Skeletal muscle cell (primary cell): ENCODE measurements at places on chromosomes 1 and 21.

DNA sequence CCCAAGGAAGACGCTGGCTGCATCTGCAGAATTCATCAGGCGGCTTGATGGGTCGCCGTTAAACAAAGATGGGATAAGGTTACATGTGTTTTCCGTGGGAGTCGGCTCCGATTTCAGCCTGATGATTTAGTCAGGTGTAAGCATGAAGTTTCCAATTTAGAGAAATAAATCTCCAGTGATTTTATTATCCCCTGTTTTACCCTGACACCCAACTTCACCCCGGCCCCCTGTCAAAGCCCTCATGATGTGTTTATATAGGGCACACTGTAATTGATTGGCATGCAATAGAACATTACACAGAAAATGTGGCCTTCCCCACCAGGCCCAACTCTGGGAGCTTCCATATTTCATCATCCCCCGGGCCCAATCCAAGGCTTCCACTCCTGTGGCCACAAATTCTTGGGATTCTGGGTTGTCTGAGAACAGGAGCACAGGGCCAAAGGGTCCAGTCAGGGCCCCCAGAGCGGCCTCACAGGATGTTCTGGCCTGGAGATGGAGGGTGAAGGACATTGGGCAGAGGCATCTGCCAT is 72.5 kb downstream of the FOXD2 start:
- no peak for DNase-seq

DNA sequence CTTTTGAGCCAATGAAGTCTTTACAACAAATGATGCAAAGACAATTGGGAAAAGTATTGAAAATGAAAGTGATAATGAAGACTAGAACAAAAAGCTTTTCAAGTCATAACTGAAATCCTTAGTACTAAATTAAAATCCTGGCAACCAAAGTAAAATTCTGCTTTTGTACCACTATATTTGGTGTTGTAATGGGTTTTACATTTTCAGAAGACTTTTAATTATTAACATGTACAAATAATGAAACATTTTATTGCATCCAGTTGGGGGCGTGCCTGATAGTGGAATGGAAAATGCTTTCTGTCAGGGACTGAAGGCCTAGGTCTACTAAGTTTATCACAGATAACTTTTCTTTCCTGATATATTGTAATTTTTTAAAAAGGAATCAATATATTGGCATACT is 89.4 kb downstream of the SDCCAG8 start:
- DNase-seq, result no peak

GRCh38 chr1:164760569-164760968 is 201.6 kb downstream of the PBX1 start:
- no peak for DNase-seq

GRCh38 chr1:67700692-67701410 is 15.8 kb downstream of the GADD45A start:
- no peak for DNase-seq

GRCh38 chr1:233364695-233365539 is 37.4 kb downstream of the MAP3K21 start:
- DNase-seq, result no peak

DNA sequence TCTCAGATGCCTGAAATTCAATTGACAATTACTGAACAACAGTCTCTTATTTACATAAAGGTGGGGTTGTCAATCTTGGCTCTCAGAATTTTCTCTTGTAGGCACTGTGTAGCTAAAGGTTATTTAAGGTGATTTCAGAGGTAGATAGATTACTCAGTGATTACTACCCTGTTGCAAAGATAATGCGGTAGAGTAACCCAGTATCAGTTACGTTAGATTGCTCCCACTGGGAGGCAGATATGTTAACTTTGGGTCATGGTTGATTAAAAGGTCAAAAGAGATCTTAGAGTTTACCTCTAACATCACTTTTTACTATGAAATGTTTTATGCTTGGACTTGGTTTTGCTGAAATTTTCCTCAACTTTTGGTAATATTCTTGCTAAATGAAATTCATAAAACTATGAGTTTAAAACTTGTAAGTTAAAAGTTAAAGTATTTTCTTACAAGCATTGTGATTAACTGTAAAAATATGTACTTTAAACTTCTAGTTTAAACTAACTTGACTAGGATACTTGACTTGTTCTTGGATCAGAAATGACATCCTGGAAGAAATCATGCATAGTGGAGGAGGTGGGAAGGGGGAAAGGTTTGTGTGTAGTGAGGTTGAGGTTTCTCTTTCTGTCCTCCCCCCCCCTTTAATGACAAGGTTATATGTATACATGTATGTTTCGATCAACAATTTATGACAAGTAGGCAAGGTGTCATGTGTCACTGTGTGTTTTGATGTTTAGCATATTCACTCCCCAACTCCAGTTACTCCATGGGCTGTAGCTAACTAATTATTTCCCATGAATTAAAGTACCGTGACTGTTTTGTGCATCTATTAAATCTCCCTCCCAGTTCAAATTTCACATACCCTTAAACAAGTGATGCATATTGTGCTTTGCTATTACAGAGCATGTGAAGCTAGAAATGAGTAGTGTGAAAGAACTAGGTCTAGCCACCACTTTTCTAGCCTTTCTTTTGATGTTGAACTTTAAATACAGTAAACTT is 2.9 kb downstream of the LAMC1 start:
- no peak for DNase-seq

DNA sequence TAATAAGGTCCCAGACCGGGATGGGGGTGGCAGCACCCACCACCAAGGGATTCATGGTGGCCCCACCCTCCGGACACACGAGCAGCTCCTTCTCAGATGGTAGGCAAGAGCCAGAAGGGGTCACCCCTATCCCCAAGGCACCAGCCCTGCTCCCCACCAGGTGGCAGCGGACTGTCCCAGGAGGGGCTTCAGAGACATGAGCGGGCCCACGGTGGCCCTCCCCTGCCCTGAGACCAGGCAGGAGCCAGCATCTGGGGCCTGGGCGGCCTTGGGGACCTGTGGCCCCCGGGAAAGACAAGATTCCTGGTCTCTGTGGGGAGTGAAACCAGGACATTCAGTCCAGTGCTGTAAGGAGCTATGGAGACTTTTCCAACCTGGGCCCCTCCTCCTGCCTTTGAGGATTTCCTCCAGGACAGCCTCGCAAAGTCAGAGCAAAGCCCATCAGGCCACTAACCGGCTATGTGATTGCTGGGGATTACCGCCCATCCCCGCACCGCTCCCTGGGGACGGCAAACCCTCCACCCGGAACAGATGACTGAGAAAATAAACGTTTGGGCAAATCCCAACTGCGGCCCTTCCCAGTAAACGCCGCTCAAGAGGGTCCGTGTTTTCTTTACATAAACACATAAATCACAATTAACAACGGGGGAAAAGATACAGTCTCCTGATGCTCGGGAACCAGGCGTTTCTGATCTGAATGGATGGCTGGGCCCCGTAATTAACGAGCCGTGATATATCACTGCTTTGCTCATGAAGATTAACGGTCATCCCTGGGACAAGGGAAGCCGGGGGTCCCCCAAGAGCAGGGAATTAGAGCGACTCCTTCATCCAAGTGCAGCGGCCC is 50.9 kb upstream of the ARHGEF16 start:
- no peak for DNase-seq

DNA sequence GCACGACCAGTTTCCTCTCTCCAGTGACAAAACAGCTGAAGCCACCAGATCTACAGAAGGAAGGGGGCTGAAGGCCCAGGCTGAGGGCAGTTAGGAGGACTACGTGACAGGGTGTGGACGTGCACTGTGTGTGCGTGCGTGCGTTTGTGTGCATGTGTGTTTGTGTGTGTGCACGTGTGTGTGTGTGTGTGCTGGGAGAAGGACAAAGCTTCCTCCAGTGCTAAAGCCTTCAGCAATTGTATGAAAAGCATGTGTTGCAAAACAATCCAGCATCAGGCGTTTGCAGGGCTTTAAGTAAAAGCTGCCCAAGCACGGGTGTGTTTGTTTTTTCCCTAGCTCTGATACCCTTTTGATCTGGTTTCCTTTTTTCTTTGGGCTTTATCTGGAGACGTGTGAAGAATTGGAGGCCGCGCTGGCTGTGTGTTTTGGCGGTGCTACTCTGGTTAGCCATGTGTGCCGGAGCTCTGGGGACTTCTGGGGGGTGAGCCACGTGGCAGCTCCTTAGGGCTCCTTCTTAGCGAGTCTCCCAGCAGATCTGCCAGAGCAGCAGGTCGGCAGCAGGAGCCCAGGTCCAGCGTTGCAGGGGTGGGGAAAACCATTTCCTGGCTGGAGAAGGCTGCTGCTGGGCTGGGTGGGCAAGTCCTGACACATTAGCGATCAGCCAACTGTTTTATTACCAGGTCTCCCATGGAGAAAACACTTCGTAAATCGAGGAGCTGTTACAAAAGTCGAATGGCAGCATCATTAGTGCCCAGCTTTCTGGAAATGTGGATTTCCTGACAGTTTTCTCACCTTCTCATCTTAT is 73.4 kb downstream of the UCK2 start:
- DNase-seq, result no peak
